ENCODE measurements at places on chromosomes 13 and 19.

DNA sequence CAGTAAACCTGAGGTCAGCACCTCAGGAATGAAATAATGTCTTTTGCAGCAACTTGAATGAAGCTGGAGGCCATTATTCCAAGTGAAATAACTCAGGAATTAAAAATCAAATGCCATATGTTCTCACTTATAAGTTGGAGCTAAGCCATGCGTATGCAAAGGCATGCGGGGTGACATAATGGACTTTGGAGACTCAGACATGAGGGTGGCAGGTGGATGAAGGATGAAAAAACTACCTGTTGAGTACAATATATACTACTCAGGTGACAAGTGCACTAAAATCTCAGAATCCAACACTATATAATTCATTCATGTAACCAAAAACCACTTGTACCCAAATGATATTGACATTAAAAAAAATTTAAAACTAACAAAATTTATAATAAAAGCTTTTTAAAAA is 1416.9 kb downstream of the UQCRFS1 start:
- no peak for DNase-seq

DNA sequence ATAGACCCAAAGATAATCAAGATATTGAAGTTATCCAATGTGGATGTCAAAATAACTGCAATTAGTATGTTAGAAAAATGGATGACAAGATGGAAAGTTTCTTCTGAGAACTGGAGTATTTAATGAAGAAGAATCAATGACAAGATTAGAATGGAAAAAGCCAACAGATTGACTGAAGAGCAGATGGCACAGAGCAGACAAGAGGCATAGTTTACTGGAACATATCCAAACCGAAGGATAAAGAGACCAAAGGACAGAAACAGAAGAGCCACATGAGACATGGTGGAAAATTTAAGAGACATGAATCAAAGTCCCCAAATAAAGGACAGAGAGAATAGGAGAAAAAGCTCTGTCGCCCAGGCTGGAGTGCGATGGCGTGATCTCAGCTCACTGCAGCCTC is 89.6 kb upstream of the RXFP2 start:
- DNase-seq: no peak

DNA sequence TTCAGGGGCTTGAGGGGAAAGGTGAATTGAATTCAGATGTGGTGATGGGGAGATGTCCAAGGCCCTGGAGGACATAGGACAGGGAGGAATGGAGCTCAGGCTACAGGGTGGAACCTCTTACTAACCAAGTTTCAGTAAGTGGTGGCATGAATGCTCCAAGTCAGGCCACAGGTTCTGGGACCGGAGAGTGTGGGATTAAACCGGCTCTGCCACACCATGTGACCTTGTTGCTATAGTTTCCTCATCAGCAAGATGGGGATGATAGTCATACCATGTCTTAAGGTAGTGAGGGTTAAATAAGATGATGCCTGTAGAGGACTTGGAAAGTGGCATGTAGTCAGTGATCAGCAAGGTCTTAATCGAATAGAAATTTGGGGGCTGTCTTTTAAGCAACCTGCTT is 16.3 kb downstream of the GPR183 start:
- no peak for DNase-seq

DNA sequence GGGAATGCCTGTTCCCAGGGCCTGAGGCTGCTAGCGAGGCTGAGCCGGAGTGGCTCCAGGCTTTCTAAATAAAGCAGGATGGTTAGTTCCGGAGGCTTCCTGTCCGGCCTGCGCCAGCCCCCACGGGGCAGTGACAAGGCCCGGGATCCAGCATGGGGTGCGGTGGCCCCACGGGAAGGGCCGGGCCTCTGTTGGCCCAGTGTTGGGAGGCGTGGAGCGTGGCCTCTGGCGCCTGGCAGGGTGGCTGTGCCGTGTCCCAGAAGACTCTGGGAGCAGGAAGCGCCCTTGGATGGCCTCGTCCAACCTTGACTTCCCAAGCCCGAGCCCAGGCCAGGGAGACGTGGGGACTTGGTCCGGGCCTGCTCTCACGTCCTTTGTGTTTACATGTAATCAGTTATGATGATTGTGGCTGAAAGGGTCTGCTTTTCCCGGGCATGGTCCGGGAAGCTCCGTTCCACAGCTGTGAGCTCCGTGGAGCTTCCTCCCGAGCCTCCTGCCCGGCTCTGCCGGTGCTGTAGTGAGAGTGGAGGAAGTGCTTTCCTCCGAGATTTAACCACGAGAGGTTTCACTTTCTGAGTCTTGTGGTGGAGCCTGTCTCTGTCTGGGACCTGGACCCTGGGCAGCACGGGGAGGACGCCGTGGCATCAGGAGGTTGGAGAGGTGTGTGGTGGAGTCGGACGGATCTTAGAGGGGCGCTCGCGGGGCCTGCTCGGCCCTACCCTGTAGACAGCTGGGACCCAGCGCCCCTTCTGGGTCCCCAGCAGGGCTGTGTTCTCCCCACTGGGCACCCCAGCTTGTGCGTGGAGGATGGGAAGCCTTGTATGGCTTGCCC is 4.6 kb downstream of the GNA11 start:
- no peak for DNase-seq

- DNase-seq: no peak
Measured at GRCh38 chr13:47679401-47679800, 321.7 kb downstream of the SUCLA2 start.

- no peak for DNase-seq
Measured at GRCh38 chr13:112702341-112702985, 12.6 kb downstream of the ATP11A start.

DNA sequence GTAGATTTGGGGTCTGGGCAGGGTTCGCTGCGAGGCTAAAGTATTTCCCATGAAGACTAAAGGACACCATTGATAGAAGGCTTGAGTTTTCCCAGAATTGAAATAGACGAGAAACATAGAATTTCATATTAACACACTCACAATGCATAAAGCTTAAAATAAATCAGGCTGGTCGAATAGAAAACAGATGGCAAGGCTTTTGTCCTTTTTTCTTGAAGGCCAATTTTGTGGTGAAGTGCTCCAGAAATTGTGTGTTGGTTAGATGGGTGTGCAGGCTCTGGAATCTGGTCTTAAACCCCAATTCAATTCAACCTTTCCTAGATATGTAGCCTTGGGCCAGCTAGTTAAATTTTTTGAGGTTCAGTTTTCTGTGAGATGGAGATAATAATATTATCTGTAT is 56.9 kb upstream of the LRCH1 start:
- no peak for DNase-seq

GRCh38 chr13:68176475-68176874 is 946.3 kb upstream of the PCDH9 start:
- no peak for DNase-seq

- DNase-seq: peak; percentile 47
Measured at GRCh38 chr19:4108767-4109625, 14.9 kb downstream of the MAP2K2 start.

DNA sequence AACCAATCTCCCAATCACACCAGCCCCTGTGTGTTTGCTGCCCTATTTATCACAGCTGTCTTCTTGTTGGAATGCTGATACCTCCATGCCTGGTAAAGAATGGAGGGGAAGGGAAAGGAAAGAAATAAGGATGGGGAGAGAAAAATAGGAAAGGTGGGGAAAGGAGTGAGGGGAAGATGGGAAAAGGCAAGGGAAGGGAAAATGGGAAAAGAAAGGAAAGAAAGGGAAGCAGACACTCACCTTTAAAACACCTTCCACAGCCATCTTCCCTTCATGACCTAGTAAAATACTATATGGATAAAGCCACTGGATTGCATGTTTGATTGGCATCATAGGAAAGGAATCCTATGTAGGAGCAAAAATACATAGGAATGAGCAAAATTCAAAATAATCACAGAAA is 77.8 kb downstream of the VWA8 start:
- DNase-seq: no peak

GRCh38 chr13:24381541-24382265 is 72.3 kb downstream of the C1QTNF9 start:
- no peak for DNase-seq

- DNase-seq: no peak
Measured at GRCh38 chr13:31072041-31072440, 89.7 kb downstream of the HSPH1 start.

GRCh38 chr13:71374471-71375049 is 492.4 kb downstream of the DACH1 start:
- no peak for DNase-seq

DNA sequence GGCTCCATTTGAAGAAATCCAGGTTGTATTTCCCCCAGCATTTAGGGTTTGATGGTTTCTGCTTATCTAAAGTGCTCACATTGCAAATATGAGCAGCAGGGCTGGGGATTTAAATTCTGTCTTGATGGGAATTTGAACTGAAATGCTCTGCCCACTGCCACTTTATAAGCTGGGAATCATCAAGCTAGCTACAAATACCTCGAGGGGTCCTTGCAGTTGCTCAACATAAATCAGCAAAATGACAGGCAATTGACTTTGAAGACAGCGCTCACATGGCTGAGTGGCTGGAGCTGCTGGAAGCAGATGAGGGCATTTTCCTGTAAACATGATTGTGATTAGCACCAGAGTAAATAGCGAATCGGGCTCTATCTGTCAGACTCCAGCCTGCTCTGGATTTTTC is 39.4 kb upstream of the MEDAG start:
- DNase-seq: no peak

GRCh38 chr19:9786342-9786741 is 17.8 kb upstream of the ZNF846 start:
- DNase-seq: no peak

DNA sequence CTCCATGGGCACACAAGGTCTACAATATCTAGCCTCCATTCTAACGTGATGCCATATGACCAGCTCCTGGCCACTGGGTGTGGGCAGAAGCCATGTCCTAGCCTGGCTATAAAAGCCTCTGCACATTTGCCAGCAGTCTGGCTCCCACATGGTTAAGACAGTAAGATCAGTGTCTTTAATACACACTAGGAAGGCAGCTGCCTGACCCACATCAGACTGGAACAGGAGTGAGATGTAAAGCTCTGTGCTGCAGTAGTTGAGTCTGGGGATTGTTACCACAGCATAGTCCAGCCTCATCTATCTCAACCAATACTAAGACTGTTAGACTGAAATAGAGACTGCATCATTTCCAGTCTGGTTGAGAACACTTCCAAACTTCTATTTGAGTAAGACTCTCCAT is 533.1 kb downstream of the IRS2 start:
- no peak for DNase-seq

DNA sequence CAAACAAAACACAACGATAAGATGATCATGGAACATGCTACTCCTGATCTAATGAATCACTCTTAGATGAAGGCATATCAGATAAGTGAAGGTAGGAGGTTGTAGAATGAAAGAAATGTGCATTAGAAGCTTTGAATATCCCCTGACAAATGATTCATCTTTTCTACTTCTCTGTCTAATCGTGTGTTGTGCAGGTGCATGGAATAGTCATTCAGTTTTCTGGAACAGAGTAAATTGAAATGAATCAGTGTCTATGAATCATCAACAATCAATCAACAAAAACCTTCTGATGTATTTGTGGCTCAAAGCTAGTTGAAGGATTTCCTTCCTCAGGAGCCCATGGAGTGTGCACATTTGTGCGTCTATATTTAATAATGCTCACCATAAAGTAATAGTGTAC is 1290.4 kb upstream of the PCDH20 start:
- no peak for DNase-seq

GRCh38 chr19:55603581-55604292 is 1.7 kb upstream of the ZNF865 start:
- no peak for DNase-seq

DNA sequence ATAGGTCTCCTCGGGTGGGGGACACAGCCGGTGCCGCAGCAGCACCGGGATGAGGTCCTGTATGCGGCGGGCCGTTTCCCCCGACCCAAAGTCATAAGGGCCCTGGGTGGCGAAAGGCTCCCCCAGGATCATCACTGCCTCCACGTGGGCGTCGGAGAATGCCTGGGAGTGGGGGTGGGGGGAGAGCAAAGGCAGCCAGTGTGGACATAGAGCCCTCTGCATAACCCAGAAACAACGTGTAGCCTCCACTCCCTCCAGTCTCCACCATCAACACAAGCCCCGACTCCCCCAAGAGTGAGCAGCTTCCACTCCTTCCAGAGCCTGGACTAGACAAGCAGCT is 1.7 kb upstream of the NUMBL start:
- no peak for DNase-seq

- no peak for DNase-seq
Measured at GRCh38 chr13:78061806-78062205, 143.2 kb upstream of the EDNRB start.

DNA sequence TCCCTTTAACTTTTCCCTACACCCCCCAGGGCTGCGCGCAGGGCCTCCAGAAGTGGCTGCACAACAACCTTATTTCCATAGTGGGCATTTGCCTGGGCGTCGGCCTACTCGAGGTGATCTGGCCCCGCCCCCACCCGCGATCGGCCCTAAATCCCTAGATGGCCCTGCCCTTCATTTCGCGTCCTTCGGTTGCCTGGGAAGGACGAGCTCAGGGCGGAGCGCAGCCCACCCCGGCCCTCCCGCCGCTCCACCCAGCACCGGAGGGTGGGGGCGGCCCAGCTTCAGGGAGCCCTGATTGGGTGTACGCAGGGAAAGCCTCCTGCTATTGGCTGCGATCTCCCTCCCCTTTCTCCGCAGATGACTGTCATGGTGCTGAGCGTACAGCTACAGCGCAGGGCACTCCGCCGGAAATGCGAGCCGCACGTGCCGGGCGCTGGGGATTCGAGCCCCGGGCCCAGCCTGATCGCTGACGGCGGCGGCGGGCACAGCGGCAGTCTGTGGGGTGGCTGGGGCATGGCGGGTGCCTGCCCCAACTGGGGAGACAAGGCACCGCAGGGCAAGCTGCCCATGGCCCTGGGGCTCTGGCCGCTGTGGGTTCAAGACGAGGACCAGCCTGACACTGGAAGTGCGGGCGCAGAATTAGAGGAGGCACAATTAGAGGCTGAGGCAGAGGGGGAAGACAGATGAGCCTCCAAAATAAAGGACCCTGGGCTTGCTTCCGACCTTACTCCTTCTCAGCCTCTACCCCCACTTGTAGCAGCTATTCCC is 4.3 kb downstream of the CD37 start:
- DNase-seq: no peak

GRCh38 chr19:3608750-3609322 is 2.2 kb upstream of the TBXA2R start:
- no peak for DNase-seq

GRCh38 chr19:40360708-40361241 is 12.3 kb downstream of the PLD3 start:
- no peak for DNase-seq

All from activated CD4-positive, alpha-beta T cell treated with anti-CD3 and anti-CD28 coated beads, Interleukin-2, amount 50 U/mL, for 24 hours (primary cell).